NCI-H460 (cell line): ENCODE measurements at places on chromosomes 16 and 17. TPM values are rescaled to one million over a fixed set of nuclear protein-coding genes. Genes with fewer than 3 reads are reported as not detected.

The ADORA2B gene
- 10.0 and 10.6 TPM in 2 replicates for total RNA-seq

The SNAI3 gene
- not detected in 2 replicates for total RNA-seq

The TNFRSF12A gene
- 249 and 347 TPM in 2 replicates for total RNA-seq

The NT5M gene
- total RNA-seq: 12.5 and 15.3 TPM in 2 replicates

The EVPLL gene
- total RNA-seq: not detected in 2 replicates

The HLF gene
- total RNA-seq: 0.17 and 0.25 TPM in 2 replicates

The LGALS9B gene
- 1.8 and 1.9 TPM in 2 replicates for total RNA-seq

The SPPL2C gene
- not detected in 2 replicates for total RNA-seq

The KRT31 gene
- total RNA-seq: not detected in 2 replicates

- no peak for DNase-seq
Observed at GRCh38 chr16:89402962-89403361, 87.4 kb downstream of the ANKRD11 start.

GRCh38 chr17:3821101-3821500 is 20.1 kb upstream of the ITGAE start:
- DNase-seq: no peak

DNA sequence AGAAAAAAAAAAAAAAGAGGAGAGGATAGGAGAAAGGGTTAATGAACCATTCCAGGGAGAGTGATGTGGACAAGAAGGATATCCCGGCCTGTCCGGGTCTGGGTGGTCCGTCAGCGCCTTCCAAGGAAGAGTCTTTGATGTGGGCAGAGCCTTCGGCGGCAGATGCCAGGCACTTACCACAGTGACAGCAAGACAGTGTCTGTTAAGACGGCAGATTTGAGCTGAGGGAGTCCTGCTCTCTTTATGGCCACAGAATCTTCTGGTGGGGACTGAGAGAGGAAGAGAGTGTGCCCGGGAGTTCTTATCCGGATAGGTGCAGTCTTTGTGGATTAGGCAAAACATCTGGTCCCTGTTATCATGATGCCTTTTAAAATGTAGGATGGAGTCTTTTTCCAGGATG is 95.2 kb downstream of the ZDHHC7 start:
- DNase-seq: no peak

GRCh38 chr17:17523001-17523730 is 27.0 kb upstream of the RASD1 start:
- no peak for DNase-seq

DNA sequence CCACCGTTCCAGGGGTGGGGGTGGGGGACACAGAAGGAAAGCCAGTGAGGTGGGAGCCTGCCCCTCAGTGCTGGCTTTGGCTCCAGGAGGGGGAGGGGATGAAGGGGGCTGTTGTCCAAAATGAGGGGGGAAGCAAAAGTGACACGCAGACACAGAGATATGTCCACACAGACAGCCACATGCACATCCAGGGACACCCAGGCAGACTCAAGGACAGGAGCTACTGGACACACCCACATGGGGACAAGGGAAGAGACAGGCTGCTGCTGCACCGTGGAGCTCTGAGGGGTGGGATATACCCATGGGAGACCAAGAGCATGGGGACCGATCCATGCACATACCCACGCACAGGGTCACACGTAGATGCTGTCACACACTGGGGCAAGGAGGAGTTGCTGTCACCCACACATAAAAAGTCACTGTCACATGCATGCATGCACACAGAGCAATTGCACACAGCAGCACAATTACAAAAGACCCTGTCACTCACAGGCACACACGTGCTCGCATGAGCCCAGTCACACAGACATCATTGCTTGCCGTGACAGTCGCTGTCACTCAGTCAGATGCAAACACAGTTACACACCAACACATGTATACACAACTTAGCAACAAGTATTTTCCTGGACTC is 1.3 kb downstream of the THRA start:
- DNase-seq: no peak

DNA sequence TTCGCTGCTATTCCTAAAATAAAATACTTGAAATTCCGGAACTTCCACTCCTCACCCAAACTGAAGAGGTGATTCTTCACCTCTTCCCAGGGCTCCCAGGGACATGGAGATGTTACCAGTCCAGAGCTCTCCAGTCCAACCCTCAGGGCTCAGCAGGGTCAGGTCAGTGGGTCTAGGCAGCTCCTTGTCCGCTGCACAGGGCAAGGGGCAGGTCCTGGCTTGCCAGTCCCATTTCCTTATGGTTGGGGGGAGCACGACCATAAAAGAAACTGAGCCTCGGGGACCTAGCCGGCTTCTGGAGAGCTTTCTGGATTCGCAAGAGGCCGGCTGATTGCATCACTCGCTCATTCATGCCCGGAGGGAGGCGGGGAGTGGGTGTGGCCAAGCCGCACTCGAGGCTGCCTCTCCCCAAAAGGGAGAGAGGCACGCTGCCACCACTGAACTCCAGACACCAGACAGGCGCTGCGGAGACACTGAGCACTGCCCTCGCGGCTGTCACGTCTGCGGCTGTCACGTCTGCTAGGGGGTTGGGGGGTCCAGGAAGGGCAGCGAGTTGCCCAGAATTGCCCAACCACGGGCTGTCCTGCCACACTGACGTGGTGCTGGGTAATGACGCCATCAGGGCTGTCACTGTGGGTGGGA is 15.8 kb downstream of the SLC7A5 start:
- peak; percentile 90 for DNase-seq

GRCh38 chr17:43958748-43959352 is 5.1 kb upstream of the PYY start:
- DNase-seq: peak; percentile 17

DNA sequence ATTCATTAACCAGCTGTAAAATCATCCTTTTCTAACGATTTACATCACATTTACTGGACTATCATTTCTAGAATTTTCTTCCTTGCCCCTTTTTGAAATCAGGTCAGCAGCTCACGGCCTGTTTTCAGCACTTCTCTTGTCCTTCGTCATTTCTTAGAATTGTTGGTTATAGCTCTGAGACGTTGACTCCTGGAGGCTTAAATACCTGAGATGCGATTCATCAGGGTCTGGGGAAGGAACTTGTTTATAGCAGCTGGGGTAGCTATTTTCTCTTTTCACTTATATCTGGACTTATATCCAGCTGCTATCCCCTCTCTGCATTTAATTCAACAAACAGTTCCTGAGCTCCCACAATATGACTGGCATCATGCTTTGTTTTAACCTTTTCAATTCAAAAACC is 338.7 kb upstream of the TNRC6C start:
- no peak for DNase-seq

DNA sequence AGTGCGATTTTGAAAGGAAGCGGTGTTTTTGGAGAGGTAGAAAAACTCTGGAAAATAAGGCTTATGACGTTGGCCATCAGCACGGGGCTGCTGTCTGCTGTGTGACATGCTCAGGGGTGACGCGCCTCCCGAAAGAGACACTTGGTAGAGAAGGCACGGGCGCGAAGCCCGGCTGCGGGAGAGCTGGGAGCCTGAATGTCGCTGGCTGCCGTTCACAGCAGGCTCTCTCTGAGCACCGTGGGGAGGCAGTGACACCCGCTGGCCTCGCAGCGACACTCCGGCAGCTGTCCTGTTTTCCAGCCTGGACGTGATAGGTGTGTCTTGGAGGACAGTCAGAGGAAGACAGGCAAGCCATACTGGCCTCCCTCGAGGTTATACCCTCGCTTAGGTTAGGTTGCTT is 759.1 kb upstream of the RBFOX1 start:
- no peak for DNase-seq

- no peak for DNase-seq
Observed at GRCh38 chr17:15929941-15930340, 15.0 kb upstream of the ADORA2B start.

DNA sequence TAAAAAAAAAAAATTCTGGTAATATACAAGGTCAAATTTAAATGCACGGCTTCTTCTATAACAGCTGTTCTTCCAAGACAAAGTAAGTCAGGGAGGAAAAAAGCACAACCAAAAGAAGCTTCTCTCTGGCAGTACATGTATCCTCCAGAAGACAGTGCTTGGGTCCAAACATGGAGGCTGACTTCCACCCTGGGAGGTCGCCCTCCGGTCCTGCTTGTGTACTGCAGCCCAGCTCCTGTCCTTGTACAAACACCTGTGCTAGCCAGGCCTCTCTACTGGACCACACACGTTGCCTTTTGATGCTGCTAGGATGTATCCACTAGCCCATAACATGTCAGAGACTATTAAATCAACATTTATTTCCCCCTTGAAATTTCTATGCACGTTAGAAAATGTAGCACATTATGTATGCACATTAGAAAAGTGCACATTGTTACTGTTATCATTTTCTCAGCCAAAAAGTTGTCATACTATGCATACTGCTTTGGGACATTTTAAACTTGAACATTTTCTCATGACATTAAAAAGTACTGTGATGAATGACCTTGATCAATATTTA is 21.9 kb downstream of the TEKT3 start:
- no peak for DNase-seq

DNA sequence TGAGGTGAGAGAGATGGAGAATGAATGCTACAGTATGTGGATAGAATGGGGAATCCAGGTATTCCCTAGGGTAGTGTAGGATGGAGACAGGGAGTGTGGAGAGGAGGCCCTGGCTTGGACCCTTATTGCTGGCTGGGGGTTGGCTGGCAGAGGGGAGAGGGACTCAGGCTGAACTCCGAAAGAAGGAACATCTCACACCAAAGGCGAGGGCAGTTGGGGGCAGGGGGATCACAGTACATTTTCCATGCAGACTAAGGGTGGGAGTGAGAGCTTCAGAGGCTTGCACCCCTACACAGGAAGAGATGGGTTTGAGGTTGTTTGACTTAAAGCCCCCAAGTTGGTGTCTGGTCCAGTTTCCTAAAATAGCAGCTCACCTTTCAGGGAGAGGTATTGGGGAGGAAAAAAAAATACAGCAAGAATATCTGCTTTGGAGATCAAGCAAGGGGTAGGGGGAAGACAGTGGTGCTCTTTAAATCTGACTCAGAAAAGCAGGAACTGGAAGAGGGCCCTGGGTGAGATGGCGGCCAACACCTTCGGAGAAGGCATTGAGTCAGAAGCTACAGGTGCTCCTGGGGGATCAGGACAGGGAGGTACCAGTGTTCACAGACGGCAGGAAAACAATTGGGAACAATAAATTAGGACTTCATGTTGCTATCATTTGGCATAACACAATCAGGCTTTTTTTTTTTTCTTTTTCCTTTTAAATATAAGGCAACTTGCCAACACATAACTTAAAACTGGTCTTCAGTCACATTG is 12.4 kb downstream of the TRAF4 start:
- DNase-seq: no peak

DNA sequence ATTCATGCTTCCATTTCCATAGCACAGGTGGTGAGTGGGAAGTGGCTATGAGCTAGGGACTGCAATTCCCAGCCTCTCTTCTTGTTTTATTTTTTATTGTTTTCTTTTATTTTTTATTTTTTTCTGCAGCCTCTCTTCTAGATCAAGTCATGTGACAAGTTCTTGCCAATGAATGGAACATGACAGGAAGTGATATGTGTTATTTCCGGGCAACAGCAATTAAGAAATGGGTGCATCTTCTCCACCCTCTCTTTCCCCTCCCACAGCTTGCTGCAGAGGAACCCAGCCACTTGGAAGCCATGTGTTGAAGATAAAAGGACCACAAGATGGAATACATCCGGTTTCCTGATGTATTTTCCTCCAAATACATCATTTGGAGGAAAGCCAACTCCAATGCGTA is 23.6 kb downstream of the IRX5 start:
- DNase-seq: no peak

- no peak for DNase-seq
Observed at GRCh38 chr17:49572226-49572625, 3.4 kb upstream of the NXPH3 start.

GRCh38 chr17:63549289-63549945 is 860 bp upstream of the DCAF7 start:
- peak; percentile 25 for DNase-seq

DNA sequence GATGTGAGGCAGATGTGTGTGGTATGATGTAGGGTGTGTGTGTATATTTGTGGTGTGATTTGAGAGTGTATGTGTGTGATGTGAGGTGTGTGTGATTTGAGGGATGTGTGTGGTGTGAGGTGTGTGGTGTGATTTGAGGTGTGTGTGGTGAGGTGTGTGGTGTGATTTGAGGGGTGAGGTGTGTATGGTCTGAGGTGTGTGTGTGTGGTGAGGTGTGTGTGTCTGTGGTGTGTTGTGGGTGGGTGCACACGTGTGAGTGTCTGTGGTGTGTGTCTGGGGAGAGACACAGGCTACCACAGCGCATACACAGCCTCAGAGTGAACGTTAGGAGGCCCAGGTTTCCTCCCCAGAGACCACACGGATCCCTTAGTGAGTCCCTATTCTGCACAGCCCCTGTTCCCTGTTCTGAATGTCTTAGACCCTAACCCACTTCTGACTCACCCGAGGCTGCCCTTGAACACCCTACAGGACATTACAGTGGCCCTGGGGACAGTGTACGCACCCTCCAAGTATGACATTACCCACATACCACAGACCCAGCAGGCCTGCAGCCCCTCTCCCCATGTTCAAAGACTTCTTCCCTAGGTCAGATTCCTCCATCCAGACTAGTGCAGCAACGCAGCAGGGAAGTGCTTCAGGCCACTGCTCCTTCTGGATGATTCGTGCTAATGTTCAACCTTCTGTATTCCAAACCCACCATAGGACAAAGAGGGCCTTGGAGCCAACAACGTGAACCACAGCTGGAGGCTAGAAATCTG is 3.5 kb upstream of the RAB37 start:
- no peak for DNase-seq

GRCh38 chr17:30429155-30429554 is 48.1 kb upstream of the GOSR1 start:
- DNase-seq: no peak

- DNase-seq: no peak
Observed at GRCh38 chr17:83199500-83200201, 120.2 kb downstream of the METRNL start.

- DNase-seq: no peak
Observed at GRCh38 chr17:54969658-54970572, 1.4 kb downstream of the STXBP4 start.

DNA sequence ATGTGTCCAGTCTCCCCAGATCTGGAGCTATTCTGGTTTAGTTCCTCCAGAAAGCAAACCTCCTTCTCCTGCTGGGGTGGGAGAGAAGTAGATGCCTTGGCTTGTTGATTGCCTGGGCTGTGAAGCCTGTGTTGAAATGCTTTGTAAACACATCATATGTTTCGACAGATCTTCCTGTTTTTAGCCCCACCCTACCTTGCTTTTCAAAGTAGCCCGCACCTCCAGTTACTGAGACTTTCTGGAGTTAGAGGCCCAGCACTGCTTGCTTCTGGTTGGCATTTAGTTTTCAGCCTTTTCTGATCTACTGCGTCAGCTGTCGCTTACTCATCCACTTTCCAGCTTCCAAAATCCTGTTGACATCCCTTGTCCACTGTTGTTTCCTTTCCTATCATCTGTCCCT is 17.9 kb upstream of the NDEL1 start:
- DNase-seq: no peak

GRCh38 chr16:72910875-72911274 is 137.1 kb downstream of the ZFHX3 start:
- DNase-seq: no peak
